ENCODE measurements at places on chromosomes 1 and 21. TPM values are rescaled to one million over a fixed set of nuclear protein-coding genes. Genes with fewer than 3 reads are reported as not detected.

GRCh38 chr1:246647113-246647512, 77.1 kb upstream of the SCCPDH start:
- peaks cover 6% of the 10 kb centered on the region for H3K4me1 ChIP-seq
- no peaks in the 10 kb centered on the region for H3K27me3 ChIP-seq
- H3K27ac ChIP-seq = peak overlapping the region; percentile 51
- no peak for DNase-seq
- H3K4me3 ChIP-seq = no peak overlapping the region
- peaks cover 37% of the 10 kb centered on the region for H3K36me3 ChIP-seq

Gene EVI5
- total RNA-seq = 51.8 TPM

DNA sequence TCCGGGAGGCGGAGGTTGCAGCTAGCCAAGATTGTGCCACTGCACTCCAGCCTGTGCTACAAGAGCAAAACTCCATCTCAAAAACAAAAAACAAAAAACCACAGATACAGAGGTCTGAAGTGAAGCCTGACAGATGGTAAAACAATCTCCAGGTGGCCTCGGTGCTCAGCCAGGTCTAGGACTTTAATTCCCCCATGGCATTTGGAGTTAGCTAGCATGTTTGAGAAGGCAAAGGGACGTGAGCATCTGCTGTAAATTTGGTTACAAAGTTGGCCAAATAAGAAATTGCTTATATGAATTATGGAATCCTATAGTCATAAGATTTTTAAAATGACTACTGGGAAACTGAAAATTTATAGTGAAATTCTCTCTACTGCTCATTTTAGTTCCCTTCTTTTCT, 98.3 kb upstream of the FMN2 start:
- no peak overlapping the region for H3K27ac ChIP-seq
- H3K36me3 ChIP-seq = no peaks in the 10 kb centered on the region
- no peak overlapping the region for H3K4me3 ChIP-seq
- H3K4me1 ChIP-seq = no peaks in the 10 kb centered on the region
- DNase-seq = no peak

Gene GPR25
- not detected for total RNA-seq

- no peaks in the 10 kb centered on the region for H3K36me3 ChIP-seq
- no peak overlapping the region for H3K4me3 ChIP-seq
- H3K27me3 ChIP-seq = no peaks in the 10 kb centered on the region
- H3K27ac ChIP-seq = no peak overlapping the region
- H3K4me1 ChIP-seq = no peaks in the 10 kb centered on the region
Observed at GRCh38 chr21:24561291-24561690, 1046.0 kb downstream of the MRPL39 start.

DNA sequence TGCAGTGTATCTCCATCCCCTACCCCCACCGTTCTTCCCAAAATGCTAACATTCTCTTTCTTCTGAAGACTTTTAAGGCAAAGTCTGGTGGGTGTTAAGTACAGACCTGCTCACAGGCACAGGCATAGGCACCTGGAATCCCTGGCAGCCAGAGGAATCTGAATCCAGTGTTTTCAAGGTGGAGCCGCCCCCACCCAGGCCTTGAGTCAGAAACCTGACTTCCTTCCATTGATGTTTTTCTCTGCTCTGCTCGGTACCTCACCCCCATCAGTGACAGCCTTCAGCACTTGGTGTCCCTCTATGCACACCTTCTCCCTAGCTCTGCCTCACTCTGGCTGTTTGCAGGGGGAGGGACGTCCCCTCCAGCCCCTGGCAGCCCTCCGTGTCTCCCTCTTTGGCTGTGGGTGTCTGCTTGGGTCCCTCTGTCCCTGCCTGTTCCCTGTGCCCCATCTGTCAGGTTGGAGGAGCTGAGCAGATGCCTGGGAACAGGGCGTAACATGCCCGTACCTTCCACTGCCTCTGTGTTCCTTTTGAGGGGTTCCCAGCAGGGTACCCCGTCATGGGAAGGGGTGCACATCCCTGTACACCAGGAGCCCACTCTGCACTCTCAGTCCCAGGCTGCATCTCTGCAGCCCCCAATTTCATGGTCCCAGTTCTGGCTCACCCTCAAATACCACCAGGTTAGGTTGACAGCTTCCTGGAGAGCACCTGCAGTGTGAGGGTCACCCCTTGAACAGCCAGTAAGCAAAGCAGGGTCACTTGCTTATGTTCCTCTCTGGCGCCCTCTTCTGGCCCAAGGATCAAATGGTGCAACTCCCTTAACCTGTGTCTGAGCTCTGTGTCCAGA, 6.7 kb downstream of the NCDN start:
- peaks cover 27% of the 10 kb centered on the region for H3K36me3 ChIP-seq
- H3K4me3 ChIP-seq = no peak overlapping the region
- H3K27me3 ChIP-seq = no peaks in the 10 kb centered on the region
- DNase-seq = peak; percentile 98
- peaks cover 22% of the 10 kb centered on the region for H3K4me1 ChIP-seq
- H3K27ac ChIP-seq = no peak overlapping the region
